Caco-2 (cell line): ENCODE measurements at places on chromosomes 6 and 20.

- DNase-seq: no peak
- no peak overlapping the region for H3K4me3 ChIP-seq
- H3K36me3 ChIP-seq: no peaks in the 10 kb centered on the region
These were observed 1.8 kb downstream of the PLA2G7 start for GRCh38 chr6:46733341-46733801.

- no peaks in the 10 kb centered on the region for H3K4me1 ChIP-seq
- H3K27me3 ChIP-seq: no peaks in the 10 kb centered on the region
- no peaks in the 10 kb centered on the region for H3K36me3 ChIP-seq
These were observed 429.6 kb upstream of the JARID2 start for GRCh38 chr6:14816116-14816859.

DNA sequence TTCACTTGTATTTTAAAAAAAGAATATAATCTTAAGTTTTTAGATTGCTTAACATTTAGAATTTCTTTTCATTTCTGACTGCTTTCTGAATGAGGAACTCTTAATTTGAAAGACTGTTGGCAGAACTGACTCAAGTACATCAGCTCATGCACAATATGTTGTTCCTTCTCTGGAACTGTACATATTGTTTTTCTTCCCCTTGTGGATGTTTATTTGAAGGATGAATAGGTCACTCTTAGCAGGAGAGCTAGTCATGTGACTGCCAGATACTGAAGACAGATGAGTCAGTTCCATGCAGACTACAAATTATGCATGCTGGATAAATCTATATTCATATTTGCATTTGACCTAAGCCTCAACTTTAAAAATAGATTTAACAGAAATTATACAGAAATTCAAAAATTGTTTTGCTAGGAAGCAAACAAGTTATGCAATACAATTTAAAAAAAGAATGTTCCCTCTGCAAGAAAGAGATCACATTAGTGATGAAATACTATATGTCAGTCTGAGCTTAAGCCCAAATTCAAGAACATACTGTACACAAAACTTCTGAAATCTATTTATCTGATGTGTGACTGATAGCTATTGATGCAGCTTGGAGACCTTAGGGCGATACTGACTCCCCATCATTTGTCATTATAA is 1274.9 kb upstream of the GJE1 start:
- no peak overlapping the region for H3K27ac ChIP-seq
- H3K36me3 ChIP-seq: no peaks in the 10 kb centered on the region
- H3K27me3 ChIP-seq: no peaks in the 10 kb centered on the region
- H3K4me3 ChIP-seq: no peak overlapping the region

DNA sequence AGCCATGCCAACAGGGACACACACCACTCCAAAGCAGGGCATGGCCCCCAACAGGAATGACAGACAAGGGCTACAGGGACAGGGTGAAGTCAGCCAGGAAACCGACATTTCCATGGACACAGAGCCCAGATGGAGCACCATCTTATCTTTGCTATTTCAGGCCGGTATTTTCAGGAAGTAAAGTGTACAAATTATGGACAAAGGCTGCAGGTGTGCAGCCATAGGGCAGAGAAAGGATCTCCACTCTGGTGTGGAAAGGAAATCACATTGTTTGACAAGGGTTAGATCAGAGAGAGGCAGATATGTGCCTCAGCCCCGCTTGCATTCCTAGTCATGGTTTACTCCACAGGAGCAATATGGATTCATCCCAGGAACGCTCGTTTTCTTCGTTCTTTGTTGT is 81.7 kb upstream of the SLC22A23 start:
- no peak overlapping the region for H3K27ac ChIP-seq
- H3K4me1 ChIP-seq: peaks cover 29% of the 10 kb centered on the region
- H3K4me3 ChIP-seq: no peak overlapping the region
- no peak for DNase-seq

DNA sequence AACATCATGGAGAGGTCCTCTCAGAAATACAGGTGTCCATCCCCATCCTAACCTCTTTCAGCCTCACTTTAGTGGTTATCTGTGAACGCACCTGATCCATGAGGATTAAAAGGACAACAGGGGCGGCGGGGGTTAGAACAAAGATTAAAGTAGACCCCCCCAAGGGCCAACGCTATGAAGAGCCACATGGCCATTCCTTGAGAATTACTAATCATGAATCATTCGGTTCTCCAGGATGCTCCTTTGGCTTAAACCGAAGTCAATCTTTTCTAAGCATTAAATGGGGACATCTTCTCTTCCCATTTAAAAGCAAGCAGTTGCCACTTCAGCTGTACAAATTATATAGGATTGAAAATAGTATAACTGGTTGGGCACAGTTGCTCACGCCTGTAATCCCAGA is 212.4 kb downstream of the GMPR start:
- no peak overlapping the region for H3K27ac ChIP-seq
- H3K4me1 ChIP-seq: no peaks in the 10 kb centered on the region

DNA sequence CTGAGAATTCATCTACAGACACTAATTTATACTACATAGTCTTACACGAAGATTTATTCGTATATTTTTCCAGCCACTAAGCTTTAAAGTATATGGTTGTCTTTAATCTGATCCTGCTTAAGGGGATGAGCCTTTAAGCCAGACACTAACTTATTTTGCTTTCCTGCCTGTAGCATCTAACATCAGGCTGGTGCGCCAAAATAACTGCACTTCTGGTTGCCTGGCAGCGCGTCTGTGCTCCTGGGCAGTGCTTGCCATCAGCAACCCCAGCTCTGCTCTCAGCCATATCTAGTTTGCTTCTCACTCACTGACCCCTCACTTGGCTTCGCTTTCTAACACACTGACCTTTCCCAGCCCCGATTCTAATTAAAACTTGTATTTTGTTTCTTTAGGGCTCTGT is 21.8 kb downstream of the HMGCLL1 start:
- no peaks in the 10 kb centered on the region for H3K27me3 ChIP-seq
- no peak for DNase-seq
- no peak overlapping the region for H3K27ac ChIP-seq
- no peaks in the 10 kb centered on the region for H3K4me1 ChIP-seq
- no peaks in the 10 kb centered on the region for H3K36me3 ChIP-seq

DNA sequence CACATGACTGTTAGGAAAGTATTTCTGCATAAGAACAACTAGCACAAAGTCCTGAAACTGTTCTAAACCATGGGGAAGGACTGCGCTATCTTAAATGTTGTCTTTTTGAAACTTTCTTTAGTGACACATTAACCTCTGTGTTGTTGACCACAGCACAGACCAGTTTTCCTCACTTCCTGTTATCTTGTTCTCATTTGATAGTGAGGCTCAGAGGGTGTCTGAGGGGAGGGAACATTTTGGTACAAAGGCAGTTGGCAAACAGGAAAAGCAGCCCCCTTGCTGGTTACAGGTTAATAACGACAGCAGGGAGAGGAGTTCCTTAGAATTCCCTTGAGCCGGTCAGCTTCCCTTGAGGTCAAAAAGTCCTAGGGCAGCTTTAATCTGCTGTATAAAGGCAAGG is 143.5 kb upstream of the BMP2 start:
- H3K27me3 ChIP-seq: no peaks in the 10 kb centered on the region
- no peak overlapping the region for H3K4me3 ChIP-seq
- no peaks in the 10 kb centered on the region for H3K36me3 ChIP-seq
- DNase-seq: peak; percentile 77
- no peak overlapping the region for H3K27ac ChIP-seq
